ENCODE measurements at places on chromosomes 6 and 20. TPM values are rescaled to one million over a fixed set of nuclear protein-coding genes. Genes with fewer than 3 reads are reported as not detected.

NKAIN2 gene
- 0.13 TPM for total RNA-seq

GRCh38 chr6:36590237-36590636, 3.9 kb upstream of the SRSF3 start:
- no peak for DNase-seq

OPN5 gene
- total RNA-seq, result not detected

GRCh38 chr6:7542874-7543624, 1.6 kb downstream of the DSP start:
- peak; percentile 67 for DNase-seq

DNA sequence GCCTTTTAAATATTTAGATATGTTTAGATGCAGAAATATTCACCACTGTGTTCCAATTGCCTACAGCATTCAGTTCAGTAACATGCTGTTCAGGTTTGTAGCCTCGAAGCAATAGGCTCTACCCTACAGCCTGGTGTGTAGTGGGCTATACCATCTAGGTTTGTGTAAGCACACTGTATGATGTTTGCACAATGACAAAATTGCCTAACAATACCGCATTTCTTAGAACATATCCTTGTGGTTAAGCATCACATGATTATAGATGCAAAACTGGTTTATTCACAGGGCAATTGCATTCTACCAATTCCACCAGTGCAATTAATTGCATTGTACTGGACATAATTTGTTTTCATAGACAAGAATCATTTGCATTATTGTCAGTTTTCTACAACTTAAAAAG, 7.9 kb upstream of the SLC22A16 start:
- DNase-seq, result peak; percentile 12

DNA sequence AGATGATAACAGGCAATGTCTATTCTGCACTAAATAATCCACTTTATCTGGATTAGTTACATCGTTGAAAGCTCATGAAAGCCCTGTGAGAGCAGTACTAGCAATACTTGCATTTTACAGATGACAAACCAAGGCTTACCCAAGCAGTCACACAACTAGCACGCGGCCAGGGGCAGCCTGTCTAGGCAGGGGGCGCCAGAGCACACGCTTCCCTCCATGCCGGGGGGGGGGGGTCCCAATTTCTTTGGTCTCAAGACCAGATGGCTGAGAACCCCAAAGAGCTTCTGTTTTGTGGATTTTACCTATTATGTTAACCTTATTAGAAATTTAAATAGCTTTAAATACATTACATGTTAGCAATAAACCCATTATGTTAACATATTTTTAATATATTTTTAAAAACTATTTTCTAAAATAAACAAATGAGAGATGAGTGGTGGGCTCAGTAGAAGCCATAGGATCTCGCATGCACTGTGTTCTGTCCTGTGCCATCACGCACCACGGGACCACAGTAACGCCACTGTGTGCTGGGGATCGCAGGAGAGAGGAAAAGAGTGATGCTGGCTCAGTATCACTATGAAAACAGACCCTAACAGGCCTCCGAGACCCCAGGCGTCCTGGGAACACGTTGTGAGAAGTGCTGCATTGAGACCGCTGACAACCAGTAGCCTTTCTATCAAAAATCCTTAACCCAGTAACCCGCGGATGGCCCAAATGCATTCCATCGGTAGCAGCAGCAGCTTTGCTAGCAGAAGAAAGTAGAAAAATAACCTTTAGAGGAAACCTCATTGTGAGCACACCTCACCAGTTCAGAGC, 5.3 kb upstream of the PRR18 start:
- peak; percentile 31 for DNase-seq

GRCh38 chr20:33091147-33091546, 11.7 kb downstream of the BPIFB4 start:
- DNase-seq, result no peak

DNA sequence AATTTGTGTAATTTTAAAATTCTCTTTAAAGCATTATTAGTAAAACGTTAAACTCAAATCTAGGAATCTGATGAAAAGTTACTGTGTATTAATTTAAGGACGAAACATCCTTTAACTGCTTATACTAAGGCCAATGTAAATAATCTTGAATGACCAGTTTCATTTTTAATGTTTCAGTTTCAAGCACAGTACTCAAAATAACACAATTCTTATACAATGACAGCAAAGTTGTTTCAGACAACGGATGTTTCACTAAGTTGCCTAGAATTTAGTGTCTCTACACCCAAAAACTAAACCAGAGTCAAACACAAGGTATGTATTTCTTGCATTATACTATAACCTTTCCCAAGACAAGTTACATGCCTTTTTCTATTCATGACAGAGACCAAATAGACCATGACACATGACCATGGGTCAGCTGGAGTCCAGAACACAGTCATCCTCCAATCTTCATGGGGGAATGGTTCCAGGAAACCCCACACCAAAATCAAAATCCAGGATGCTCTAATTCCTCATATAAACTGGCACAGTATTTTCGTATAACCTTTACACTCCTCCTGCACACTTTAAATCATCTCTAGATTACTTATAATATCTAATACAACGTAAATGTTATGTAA, 7.7 kb downstream of the PHIP start:
- no peak for DNase-seq

GRCh38 chr6:167807756-167808155, 19.0 kb upstream of the AFDN start:
- no peak for DNase-seq

CST9L gene
- not detected for total RNA-seq
